ENCODE measurements at places on chromosomes 5 and 9.

DNA sequence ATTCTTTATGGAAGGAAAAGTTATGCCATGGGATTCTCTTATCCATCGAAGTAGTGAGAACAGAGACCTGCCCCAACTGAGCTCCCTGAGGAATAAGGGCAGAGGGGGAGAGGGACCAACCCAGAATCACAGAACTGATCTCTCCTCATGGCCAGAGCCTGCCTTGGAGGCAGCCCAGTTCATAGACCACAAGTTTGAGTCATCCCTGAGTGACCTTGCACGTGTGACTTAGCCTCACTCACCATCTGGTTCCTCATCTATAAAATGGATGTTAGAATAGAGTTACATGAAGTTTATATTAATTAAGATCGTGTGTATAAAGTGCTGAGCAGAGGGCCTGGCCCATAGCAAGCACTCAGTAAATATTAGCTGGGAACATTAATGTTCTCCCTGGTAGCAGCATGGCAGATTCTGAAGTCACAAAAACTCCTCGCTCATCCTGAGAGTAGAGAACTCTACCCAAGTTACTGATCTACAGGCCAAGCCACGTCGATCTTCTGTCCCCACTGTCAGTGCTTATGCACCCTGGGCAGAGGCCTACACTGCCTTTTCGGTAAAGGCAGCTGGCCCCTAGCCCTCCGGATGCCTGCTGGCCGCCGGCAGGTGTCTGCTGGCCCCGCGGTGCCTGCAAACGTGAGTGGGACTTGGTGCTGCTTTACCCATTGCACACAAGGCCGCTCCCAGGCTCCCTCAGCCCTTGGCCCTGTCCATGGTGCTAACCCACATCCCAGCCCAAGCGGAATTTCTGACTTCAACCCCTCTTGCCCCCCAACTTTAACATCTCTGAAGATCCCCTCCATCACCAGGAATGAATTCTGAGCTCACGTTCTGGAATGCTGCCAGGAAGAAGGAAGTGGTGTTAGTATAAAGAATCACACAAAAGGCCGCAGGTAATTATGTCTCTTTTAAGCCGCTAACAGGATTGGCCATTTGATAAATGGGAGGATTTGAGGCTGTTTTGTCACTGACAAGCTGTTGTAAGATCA is 61.1 kb upstream of the ARAP3 start:
- DNase-seq = no peak

DNA sequence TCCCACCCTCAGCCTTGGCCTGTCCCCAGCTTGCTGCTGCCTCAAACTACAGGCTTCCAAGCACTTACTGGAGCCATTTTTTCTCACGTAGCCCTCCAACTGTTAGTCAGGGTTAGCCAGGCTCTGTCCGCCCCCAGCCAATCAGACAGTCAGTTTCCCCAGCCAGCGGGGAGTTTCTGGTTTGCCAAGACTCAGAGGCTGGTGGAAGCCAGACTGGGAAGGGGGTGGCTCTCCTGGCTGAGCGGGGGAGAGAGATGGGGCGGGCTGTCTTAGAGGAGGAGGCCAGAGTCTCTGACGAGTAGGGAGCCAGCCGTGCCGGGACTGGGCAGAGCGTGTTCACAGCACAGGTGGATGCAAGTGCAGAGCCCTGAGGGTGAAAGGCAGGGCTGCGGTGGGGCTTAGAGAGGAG is 15.3 kb downstream of the PROP1 start:
- DNase-seq = no peak

GRCh38 chr9:133348718-133349573 is 928 bp downstream of the RPL7A start:
- no peak for DNase-seq

GRCh38 chr5:74030371-74030770 is 404.4 kb downstream of the ARHGEF28 start:
- no peak for DNase-seq

- DNase-seq = no peak
These were observed 116.1 kb downstream of the ARL15 start for GRCh38 chr5:54194318-54194717.

DNA sequence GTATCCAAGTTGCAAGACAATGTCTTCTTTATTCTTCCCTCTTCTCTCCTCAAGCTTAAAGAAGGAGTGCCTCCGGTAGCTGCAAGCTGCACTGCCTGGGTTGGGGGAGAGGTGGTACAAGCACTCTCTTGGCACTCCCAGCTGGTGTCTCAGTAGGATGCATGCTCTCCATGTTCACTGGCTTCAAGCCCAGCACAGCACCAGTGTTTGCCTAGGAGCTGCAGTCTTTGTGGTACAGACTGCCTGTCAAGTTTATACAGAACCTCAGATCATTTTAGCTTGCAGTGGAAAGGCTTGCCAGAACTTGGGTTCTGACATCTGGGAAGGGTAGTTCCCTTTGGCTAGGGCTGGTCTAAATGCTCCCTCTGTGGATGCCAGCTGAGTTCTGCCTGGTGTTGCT is 505.6 kb downstream of the MAN2A1 start:
- no peak for DNase-seq

DNA sequence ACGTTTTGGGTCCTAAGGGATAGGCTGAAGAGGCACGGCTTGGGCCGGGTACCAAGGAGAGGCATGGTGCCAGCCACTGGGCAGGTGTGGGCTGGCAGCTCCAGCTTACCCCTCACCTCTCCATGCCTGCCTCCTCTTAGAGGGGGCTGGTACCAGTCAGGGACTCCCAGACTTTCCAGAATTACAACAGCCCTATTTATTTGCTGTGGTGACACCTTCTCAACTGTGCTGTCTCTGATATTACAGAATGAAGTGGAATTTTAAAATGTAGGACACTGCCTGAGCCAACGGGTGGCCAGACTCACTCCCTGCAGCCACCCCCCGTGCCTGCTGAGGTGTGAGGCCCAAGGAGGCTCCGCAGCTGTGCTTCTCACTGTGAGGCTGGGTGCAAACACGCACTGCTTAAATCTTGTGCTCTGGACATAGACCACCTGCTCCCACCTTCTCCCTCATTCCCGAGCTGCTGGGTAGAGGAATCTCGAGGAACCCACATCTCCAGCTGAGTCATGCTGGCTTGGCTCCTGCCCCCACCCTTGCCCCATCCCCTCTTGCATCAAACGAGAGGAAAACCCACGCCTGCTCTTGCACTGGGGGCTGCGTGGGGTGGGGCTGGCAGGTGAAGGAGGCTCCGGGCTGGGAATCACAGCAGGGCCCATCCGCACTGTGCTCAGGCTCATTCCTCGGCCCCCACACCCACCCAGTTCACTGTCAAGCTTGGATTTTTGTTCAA is 47.9 kb downstream of the PRRT1B start:
- DNase-seq = no peak

DNA sequence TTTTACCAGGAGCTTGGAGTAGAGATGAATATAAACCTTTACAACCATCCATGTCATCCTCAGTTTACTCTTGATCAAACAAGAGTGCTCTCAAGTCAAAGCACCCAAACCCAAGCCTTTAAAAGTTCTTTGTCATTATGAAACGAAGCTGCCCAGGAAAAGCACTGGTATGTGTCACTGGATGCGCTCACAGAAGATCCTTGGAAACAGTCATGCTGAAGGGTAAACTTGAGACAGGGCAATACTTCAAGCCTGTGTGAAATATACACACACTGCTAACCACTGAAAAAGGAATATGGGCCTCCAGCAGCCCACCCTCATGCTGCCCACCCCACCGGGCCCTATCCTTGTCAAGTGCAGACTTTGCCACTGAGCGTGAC is 84.5 kb downstream of the PRRT1B start:
- no peak for DNase-seq

DNA sequence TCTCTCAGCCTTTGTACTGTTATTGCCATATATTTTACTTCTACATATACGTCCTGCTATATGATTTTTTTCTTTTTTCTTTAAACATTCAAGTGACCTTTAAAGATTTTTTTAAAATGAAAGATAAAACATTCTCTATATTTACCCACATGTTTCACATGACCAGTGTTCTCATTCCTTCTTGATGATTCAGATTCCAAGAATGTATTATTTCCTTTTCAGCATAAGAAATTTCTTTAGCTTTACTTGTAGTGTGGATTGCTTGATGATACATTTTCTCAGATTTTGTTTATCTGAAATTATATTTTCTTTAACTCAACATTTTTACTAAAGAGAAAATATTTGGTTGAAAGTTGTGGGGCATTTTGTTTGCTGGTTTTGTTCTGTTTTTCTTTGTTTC is 792.1 kb downstream of the BRINP1 start:
- no peak for DNase-seq

DNA sequence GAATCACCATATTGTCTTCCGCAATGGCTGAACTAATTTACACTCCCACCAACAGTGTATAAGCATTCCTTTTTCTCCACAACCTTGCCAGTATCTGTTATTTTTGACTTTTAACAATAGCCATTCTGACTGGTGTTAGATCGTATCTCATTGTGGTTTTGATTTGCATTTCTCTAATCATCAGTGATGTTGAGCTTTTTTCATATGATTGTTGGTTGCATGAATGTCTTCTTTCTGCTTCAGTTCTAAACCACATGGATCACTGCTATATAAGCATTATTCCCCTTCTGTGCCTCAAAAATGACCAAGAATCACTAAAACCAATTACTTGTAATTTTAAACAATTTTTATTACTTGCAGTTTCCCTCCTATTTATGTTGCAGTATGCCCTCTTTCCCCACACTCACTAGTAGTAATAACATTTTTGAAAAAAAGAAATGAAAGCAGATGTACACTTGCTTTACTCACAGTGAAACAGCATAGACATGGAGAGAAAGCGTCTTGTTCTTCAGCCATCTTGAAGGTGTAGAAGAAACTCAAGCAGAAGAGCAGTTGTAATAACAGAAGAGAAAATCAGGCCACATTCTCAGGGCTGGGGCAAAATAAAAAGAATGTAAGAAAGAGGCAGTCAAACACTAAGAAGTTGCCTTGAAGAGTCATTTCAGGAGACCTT is 4.5 kb upstream of the TMEM252 start:
- DNase-seq = no peak
